H54 (cell line): ENCODE measurements at places on chromosomes 13 and 19.

GRCh38 chr19:39144290-39145071 lies 18.9 kb downstream of the PAK4 start:
- DNase-seq = no peak

DNA sequence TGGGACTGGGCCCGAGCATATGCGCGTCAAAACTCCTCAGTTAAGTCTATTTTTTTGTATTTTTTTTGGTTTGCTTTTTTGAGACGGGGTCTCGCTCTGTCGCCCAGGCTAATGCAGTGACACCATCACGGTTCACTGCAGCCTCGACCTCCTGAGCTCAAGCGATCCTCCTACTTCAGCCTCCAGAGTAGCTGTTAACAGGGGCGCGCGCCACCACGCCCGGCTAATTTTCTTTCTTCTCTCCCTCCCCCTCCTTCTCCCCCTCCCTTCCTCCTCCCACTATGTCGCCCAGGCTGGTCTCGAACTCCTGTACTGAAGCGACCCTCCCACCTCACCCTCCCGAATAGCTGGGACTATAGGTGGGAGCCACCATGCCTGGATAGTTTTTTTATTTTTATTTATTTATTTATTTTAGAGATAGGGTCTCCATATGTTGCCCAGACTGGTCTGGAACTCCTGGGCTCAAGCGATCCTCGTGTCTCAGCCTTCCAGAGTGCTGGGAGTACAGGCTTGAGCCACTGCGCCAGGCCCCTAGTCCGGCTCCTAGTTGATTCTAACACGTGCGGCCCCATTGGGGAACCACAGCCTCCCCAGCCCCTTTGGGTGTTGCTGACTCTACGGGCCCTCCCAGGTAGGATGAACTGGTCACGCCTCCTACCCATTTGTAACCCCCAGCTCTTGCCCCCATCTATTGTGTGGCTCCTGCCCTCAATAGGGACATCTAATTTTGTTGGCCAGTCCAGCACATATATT lies 806 bp upstream of the ZNF837 start:
- DNase-seq = no peak

- no peak for DNase-seq
These were observed 5.4 kb upstream of the PPP1R37 start for GRCh38 chr19:45087531-45087930.

DNA sequence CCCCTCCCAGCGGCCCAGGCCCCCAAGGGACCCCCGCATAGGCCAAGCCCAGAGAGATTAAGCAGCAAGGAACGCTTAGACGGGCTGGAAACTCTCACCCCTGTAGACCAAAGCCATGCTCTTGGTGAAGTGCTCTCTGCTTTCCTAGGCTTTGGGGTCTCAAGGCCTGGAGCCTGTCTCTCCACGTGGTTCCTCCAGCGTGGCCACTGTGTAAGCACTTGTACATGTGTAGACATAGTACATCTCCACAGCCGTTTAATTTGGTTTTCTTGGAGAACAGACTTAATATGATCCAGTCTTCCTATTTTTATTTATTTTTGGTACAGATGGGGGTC lies 1.1 kb downstream of the NUDT19 start:
- no peak for DNase-seq
